ENCODE measurements at places on chromosomes 5 and 9.

GRCh38 chr5:158431369-158432029, 572.6 kb upstream of the CLINT1 start:
- no peak for DNase-seq

DNA sequence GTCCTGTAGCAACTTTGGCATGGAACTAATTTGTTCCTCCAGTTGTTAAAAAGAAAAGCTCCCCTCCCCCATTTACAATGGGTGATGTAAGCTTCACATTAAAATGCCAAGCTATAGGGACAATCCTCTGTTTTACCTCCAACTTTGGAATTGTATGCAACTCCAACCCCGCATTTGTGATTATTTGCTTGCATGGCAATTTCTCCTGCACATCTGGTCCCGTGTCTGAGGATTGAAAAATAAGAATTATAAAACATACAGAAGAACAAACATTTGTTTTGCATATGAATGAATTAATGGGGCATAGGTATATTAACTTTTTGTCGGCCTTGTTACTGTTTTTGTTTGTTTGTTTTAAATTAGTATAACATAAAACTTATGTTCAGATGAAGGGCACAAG, 17.2 kb downstream of the PCSK1 start:
- DNase-seq: no peak

GRCh38 chr5:118434522-118434921, 553.8 kb downstream of the DTWD2 start:
- no peak for DNase-seq

DNA sequence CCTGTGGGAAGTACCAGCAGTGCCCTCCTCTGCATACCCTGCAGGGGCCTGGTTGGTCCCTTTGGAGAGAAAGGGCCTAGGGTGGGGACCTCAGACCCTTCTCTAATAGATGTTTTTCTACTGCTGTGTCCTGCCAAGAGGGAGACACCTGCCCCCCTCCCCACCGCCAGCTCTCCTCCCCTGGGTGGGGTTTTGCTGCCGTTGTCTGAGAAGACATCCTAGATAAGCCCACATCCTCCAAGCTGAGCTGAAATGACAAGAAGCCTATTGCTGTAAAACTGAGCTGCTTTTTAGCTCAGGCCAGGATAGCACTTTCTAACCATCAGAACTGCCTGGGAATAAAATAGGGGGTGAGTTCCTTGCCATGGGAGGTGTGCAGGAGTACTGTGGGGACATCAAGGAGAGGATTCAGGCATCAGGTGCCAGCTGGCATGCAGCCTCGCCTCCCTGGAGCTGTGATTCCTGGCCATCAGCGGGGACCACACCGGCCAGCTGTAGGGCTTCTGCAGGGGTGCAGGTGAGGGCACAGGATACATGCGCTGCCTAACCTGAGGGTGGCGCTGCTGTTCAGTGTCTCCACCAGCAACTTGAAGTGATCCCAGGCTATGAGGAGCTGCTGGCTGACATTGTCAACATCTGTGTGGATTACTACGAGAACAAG, 37.9 kb downstream of the CYFIP2 start:
- DNase-seq: no peak

DNA sequence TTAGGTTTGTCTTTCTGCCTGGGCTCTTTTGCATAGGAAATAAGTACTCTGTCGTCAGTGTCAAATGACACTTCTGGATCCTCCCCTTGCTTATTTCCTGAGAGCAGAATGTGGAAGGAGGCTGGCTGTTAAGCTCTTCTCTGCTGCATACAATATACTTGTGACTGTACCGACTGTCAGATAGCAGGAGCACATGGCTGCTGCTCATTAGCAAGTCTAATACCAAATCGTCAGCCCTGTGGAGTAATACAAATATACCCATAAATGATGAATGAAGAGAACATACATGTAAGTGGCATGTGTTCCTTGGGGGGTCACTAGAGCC, at the start of gene GPR151:
Gene GPR151 (minus strand): TSS at position 40 of the 325 bp plus-strand sequence. CDS start 77 bp downstream, outside the sequence.
- DNase-seq: no peak

DNA sequence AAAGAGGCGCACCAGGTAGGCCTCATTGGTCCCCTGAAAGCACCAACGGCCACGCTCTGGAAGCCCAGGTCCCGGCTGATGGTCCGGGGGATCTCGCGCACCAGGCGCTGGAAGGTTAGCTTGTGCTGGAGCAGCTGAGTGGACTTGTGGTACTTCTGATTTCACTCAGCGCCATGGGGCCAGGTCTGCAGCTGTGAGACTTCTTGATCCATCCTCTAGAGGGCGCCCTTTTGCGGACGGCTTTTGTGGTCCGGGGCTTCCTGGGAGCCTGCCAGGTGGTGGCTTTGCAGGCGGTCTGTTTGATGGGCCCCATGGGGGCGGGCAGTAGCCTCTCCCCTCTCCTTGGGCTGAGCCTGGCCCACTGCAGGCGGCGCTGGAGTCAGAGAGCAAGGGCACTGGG, 10.4 kb downstream of the TAF11L12 start:
- no peak for DNase-seq

GRCh38 chr9:128191406-128192046, at the start of gene CIZ1:
Gene CIZ1 (minus strand): TSS chr9:128191572. CDS start chr9:128190857, 715 bp downstream.
- DNase-seq: no peak

GRCh38 chr5:169003721-169004541, 297.0 kb downstream of the SLIT3 start:
- no peak for DNase-seq

- no peak for DNase-seq
These were observed 40.7 kb downstream of the WNK2 start for GRCh38 chr9:93224591-93224990.

GRCh38 chr5:180202939-180203573, 6.0 kb downstream of the RASGEF1C start:
- no peak for DNase-seq

Data from HS-5 (cell line).